IMR-90 (cell line): ENCODE measurements at places on chromosomes 13 and 19. TPM values are rescaled to one million over a fixed set of nuclear protein-coding genes. Genes with fewer than 3 reads are reported as not detected.

Gene ACP5
- polyA plus RNA-seq = 0.76 and 1.2 TPM in 2 replicates

Gene CCL25
- polyA plus RNA-seq = not detected in 2 replicates

Gene TNFSF9
- 0.10 and 0.11 TPM in 2 replicates for polyA plus RNA-seq

Gene NOTCH3
- 25.1 and 29.6 TPM in 2 replicates for polyA plus RNA-seq

Gene UPF1
- 39.2 and 50.3 TPM in 2 replicates for polyA plus RNA-seq

Gene MLLT1
- polyA plus RNA-seq = 30.6 and 45.4 TPM in 2 replicates
